A549 treated with dexamethasone at 1 μM for 4 hours (cell line): ENCODE measurements at places on chromosomes 1 and 21. TPM values are rescaled to one million over a fixed set of nuclear protein-coding genes. Genes with fewer than 3 reads are reported as not detected.

ZMYND12 gene
- 0.27 to 0.69 TPM (median 0.39 TPM) in 5 replicates for total RNA-seq

NCDN gene
- total RNA-seq: 12.9 to 20.1 TPM (median 18.6 TPM) in 5 replicates

TCEA3 gene
- total RNA-seq: 0.29 to 0.87 TPM (median 0.60 TPM) in 5 replicates

WARS2 gene
- total RNA-seq: 4.7 to 6.6 TPM (median 5.8 TPM) in 5 replicates

NBPF10 gene
- 1.0 to 1.4 TPM (median 1.2 TPM) in 5 replicates for total RNA-seq
